Kidney (tissue), 22 donors: ENCODE measurements at places on chromosomes 7 and 10. TPM values are rescaled to one million over a fixed set of nuclear protein-coding genes. Genes with fewer than 3 reads are reported as not detected.

The IGF2BP3 gene
- 0.85 TPM for total RNA-seq

The TAS2R41 gene
- not detected for total RNA-seq

The CRHR2 gene
- not detected for total RNA-seq

DNA sequence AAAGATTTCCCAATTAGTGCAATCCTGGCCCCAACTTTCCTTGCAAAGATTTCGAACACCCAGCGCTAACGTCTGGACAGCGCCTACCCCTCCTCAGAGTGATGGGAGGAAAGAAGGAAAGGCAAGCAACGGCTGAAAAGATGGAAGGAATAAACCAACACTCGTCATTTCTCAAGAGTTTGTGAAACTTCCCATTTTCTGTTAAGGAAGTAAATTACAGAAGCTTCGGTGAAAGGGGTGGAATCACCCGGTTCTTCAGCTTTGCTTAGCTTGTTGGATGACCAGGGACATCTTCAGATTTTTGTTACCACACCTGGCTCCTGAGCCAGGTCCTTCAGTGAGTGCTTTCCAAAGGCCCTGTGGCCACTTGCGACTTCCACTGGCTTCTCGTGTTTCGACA lies 313.1 kb downstream of the SKIDA1 start:
- H3K27ac ChIP-seq, result no peak overlapping the region
- H3K4me3 ChIP-seq, result no peak overlapping the region
- no peak for DNase-seq
- H3K4me1 ChIP-seq, result peaks cover 2% of the 10 kb centered on the region
- H3K36me3 ChIP-seq, result peaks cover 2% of the 10 kb centered on the region

DNA sequence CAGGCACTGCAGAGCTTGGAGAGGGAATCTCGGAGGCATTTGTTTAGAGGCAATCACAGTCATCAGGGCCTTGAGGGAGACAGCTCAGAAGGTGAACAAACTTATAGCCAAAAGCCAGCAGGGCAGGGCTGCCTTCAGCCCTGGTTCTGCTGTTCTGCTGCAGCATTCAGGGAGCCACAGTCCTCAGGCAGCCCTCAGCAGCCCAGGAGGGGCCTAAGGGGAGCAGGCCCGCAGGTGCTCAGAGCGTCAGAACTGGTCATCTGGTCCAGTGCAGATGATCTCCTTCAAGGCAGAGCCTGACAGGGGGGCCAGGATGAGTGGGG lies 84.7 kb downstream of the ARHGAP22 start:
- no peak for DNase-seq
- H3K4me3 ChIP-seq, result no peak overlapping the region
- H3K27me3 ChIP-seq, result no peaks in the 10 kb centered on the region
- H3K27ac ChIP-seq, result no peak overlapping the region
- no peaks in the 10 kb centered on the region for H3K36me3 ChIP-seq
